ENCODE measurements at places on chromosomes 3 and 15. TPM values are rescaled to one million over a fixed set of nuclear protein-coding genes. Genes with fewer than 3 reads are reported as not detected.

BTLA gene
- total RNA-seq, result 7.1 TPM

SERPINI2 gene
- not detected for total RNA-seq

QTRT2 gene
- total RNA-seq, result 40.2 TPM

DNA sequence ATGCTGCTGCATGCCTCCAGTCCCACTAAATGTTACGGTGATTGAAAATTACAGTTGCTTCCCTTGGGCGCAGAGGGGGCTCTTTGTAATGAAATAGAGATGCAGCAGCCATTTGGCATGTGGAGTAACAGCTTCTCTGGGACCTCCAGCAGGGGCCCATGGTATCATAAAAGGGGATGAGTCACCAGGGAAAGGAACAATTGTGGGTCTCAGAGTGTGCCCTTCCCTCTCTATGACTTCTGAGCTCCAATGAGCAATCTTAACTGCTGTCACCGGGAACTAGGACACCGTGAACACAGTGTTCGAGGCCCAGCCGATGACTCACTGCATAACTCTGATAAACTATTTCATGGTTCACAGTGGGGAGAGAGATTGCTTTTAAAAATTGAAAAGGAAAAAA, 164.8 kb upstream of the NUDT16 start:
- no peak for DNase-seq

- no peak for DNase-seq
Measured at GRCh38 chr3:71600646-71601288, 17.2 kb upstream of the FOXP1 start.

DNA sequence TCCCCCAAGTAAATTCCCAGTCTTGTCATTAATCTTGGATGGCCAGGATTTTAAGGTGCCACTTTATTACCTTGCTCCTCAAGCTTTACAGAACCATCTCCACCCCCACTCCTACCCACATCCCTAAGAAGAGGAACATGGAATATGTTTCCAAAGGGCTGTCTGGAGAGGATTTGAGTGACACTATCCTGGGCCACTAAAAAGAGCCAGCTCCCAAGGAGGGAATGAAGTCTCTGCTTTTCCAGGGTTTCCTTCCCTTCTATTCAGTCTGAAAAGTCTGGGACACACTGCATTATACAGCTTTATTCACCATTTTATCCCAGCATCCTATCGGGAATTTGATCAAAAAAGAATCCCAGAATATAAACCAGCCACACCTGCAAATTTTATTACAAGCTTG, 35.6 kb upstream of the MECOM start:
- DNase-seq, result no peak

GRCh38 chr15:78969687-78970349, 25.0 kb upstream of the CTSH start:
- no peak for DNase-seq

- no peak for DNase-seq
Measured at GRCh38 chr3:72082776-72083462, 298.0 kb upstream of the PROK2 start.

- no peak for DNase-seq
Measured at GRCh38 chr3:9308298-9308990, 54.4 kb upstream of the THUMPD3 start.

GRCh38 chr3:14980689-14981088, 33.3 kb downstream of the NR2C2 start:
- DNase-seq, result no peak

- no peak for DNase-seq
Measured at GRCh38 chr15:71747128-71748083, 62.9 kb upstream of the NR2E3 start.

- no peak for DNase-seq
Measured at GRCh38 chr3:95333826-95334225, 1271.0 kb downstream of the NSUN3 start.

Data from CD4-positive, CD25-positive, alpha-beta regulatory T cell (primary cell).